Neuronal stem cell (in vitro differentiated cells): ENCODE measurements at places on chromosomes 16 and 17.

DNA sequence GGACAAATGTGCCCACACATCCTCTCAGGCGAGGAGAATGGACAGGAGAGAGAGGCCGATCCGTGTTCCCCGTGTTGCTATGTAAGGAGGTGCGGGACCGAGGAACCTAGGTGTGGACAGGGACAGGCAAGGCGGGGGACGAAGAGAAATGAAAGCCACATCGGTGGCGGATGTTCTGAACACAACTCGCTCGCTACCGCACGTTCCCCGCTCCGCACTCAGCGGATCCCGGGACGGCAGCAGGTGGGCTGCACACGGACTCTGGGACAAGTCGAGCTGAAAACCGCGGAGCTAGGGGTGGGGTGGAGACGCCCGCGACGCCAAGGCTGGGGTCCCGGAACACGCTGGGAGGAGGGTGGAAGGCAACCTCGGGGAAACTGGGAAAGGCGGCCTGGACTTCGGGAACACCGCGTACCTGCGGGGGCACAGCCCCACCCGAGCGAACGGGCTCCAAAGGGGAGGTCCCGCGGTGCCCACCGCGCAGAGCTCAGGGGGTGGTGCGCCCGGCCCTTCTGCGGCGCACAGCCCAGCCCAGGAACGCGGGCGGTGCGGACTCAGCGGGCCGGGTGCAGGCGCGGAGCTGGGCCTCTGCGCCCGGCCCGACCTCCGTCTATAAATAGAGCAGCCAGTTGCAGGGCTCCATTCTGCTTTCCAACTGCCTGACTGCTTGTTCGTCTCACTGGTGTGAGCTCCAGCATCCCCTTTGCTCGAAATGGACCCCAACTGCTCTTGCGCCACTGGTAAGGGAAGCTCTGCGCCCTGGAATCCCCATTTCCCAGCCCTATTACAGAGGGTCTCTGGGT is at the start of gene MT1E:
MT1E (plus strand) TSS at position 642 of the 803 bp plus-strand sequence; CDS start at position 713, 71 bp downstream.
- DNase-seq: no peak
- H3K36me3 ChIP-seq: no peaks in the 10 kb centered on the region
- peaks cover 6% of the 10 kb centered on the region for H3K4me1 ChIP-seq
- H3K4me3 ChIP-seq: peak within 1 kb of the TSS; percentile 20

GRCh38 chr17:76599694-76600460 is 14.2 kb upstream of the ST6GALNAC2 start:
- no peaks in the 10 kb centered on the region for H3K27me3 ChIP-seq
- no peaks in the 10 kb centered on the region for H3K4me1 ChIP-seq

DNA sequence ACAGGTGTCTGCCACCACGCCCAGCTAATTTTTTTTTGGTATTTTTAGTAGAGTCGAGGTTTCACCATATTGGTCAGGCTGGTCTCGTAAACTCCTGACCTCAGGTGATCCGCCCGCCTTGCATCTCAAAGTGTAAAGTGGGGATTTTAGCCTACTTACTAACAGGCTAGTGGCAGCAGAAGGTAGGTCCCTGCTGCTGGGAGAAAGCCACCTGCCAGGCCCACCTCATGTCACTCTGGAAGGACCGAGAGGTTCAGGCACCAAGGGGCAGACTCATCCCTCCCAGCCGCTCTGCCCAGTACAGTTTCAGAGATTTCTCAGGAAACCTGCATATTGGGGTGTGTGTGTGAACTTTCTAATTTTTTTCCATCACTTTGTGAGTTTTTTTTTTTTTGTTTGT is 2.1 kb upstream of the RCVRN start:
- no peak overlapping the region for H3K4me3 ChIP-seq
- no peak for DNase-seq
- no peak overlapping the region for H3K27ac ChIP-seq
- no peaks in the 10 kb centered on the region for H3K27me3 ChIP-seq

- H3K36me3 ChIP-seq: no peaks in the 10 kb centered on the region
- H3K4me3 ChIP-seq: no peak overlapping the region
- DNase-seq: no peak
Observed at GRCh38 chr16:61366006-61366405, 670.2 kb downstream of the CDH8 start.

DNA sequence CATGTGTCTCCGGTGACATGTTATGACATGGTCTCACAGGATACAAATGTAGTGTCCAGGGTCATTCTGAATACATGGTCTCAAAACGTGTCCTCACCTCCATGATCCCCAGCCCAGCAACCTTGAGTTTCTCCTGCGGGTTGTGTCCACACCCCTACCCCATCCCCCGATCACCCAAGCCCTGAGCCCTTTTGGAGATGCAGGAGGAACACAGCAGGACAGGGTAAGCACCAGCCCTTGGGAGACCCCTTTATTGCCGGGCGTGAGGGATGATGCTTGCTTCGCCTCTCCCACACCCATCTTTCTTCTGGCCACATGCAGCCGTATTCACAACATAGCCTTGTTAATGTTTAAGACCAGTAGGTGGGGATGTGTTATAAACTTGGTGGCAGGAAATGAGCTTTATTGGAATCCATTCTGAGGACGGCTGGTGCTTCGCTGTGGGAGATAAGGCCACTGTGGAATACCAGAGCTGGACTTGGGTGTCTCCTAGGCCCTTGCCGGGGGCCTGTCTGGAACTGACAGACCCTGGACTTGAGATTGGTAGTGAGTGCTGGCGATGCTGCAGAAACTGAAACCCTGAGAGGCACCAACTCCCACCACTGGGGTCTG is 5.5 kb downstream of the TMEM132E start:
- H3K27me3 ChIP-seq: peaks cover 73% of the 10 kb centered on the region
- H3K36me3 ChIP-seq: no peaks in the 10 kb centered on the region
- H3K4me1 ChIP-seq: peaks cover 12% of the 10 kb centered on the region
- H3K27ac ChIP-seq: no peak overlapping the region

GRCh38 chr17:82402865-82403264 is 15.3 kb upstream of the HEXD start:
- H3K4me3 ChIP-seq: no peak overlapping the region
- DNase-seq: no peak
- peaks cover 55% of the 10 kb centered on the region for H3K36me3 ChIP-seq
- H3K27me3 ChIP-seq: no peaks in the 10 kb centered on the region

DNA sequence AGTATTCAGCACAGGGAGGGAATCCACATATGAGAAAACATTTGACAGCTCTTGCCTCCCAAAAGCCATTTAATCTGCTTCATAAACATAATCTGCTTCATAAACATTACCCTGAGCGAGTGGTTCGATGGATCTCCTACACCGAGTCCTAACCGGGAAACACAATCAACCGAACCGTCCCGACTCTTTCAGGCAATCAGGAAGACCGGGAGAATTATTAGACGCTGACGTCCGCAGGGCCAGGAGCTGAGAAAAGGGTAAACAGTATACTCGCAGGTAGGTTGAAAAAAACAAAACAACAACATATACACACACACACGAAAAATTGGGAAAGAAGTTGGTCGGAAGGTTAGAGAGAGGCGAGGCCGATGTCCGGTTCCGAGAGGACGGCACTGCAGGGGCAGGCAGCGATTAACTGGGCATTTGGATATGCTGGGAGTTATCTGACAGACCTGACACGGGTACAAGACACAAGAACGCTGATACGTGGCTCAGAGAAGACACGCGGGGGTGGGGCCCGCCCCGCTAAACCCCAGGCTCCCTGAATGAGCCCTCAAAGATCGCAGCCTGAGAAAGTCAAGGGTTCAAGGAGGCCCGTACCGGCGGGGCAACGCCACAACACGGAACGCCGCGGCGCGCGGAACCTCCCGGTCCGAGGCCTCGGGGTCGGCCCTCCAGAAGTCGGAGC is 585 bp downstream of the AP1G1 start:
- H3K4me1 ChIP-seq: no peaks in the 10 kb centered on the region
- H3K4me3 ChIP-seq: peak overlapping the region; percentile 58
- no peaks in the 10 kb centered on the region for H3K27me3 ChIP-seq

- no peaks in the 10 kb centered on the region for H3K36me3 ChIP-seq
- H3K27me3 ChIP-seq: no peaks in the 10 kb centered on the region
Observed at GRCh38 chr16:84547546-84548061, 43.1 kb upstream of the MEAK7 start.

DNA sequence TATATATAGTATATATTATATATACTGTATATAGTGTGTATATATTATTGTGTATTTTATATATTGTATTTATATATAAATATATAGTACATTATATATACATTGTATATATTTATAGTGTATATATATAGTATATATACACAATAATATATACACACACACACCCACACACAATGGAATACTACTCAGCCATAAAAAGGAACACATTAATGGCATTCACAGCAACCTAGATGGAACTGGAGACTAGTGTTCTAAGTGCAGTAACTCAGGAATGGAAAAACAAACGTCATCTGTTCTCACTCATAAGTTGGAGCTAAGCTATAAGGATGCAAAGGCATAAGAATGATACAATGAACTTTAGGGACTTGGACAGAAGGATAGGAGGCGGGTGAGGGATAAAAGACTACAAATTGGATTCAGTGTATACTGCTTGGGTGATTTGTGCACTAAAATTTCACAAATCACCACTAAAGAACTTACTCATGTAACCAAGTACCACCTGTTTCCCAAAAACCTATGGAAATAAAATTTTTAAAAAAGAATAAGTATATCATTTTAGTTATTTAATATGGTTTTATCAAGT is 201.9 kb upstream of the CDH11 start:
- no peaks in the 10 kb centered on the region for H3K27me3 ChIP-seq
- H3K4me3 ChIP-seq: no peak overlapping the region
- no peak for DNase-seq
- H3K4me1 ChIP-seq: peaks cover 2% of the 10 kb centered on the region

GRCh38 chr16:88287219-88287618 is 95.5 kb upstream of the ZNF469 start:
- no peak overlapping the region for H3K4me3 ChIP-seq
- no peaks in the 10 kb centered on the region for H3K4me1 ChIP-seq
- no peak overlapping the region for H3K27ac ChIP-seq
- H3K27me3 ChIP-seq: no peaks in the 10 kb centered on the region
- DNase-seq: no peak

DNA sequence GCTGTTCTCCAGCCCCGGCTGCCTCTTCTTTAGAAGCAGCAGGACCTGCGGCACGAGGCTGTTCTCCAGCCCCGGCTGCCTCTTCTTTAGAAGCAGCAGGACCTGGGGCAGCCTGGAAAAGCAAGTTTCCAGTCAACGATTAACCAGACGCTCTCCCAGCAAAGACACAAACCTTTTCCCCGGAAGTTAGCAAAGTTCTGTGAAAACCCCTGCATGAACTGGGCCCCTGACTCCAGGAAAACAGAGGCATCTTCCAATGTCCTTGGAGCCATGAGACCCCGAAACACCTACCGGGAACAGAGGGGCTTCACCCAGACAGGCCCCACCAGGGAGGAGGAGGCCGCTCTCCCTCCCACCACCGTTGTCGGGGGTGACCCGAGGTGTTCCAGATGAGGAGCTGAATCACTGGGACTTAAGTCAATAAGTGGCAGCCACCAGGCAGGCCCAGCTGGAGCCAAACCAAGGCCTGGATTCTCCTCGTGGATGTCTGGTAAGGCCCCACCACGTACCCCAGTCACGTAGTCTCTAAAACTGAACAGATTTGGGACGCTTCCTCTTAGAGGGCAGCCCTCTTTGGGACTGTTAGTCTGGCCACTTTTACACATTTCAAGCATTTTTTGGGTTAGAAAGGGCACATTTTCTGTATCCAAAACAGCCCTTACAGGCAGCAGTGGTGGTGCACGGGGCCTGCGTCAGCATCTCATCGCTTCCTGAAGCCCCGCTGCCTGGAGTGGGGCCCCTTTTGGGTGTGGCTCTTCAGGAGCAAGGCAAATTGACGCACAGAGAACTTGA is at the start of gene RPH3AL:
RPH3AL (minus strand) TSS at position 387 of the 792 bp plus-strand sequence. CDS start 25,264 bp downstream, outside the sequence.
- peaks cover 22% of the 10 kb centered on the region for H3K4me1 ChIP-seq
- H3K27ac ChIP-seq: peak within 1 kb of the TSS; percentile 5
- peak; percentile 48 for DNase-seq
- no peaks in the 10 kb centered on the region for H3K27me3 ChIP-seq
- H3K36me3 ChIP-seq: no peaks in the 10 kb centered on the region

DNA sequence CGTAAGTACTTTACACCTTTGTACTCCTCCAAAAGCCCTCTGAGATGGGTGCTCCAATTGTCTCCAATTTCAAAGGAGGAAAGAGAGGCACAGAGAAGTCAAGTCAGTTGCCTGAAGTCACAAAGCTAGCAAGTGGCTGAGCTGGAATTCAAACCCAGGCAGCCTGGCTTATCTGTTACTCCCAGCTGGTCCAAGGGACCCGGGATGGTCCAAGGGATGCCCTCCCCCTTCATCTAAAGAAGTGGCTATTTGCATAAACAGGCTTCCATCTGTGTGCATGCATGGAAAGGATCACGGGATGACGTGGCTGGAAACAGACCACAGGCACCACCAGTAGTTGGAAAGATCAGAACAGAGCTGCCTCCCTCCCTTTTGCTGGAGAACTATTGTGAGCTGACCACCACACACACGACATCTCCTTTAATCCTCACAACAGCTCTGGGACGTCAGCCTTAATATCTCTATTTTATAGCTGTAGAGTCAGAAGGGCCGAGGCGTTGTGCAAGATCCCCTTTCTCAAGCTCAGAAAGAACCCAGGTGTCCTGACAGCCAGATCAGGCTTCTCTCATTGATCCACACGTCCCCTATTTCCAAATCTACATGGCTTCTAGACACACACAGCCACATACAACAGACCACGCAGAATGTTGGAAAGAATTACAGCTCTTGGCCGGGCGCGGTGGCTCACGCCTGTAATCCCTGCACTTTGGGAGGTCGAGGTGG is 10.9 kb upstream of the COL1A1 start:
- H3K4me3 ChIP-seq: no peak overlapping the region
- no peaks in the 10 kb centered on the region for H3K36me3 ChIP-seq
- DNase-seq: no peak
- H3K27ac ChIP-seq: no peak overlapping the region
- peaks cover 36% of the 10 kb centered on the region for H3K4me1 ChIP-seq

- H3K4me1 ChIP-seq: peaks cover 5% of the 10 kb centered on the region
- no peak overlapping the region for H3K27ac ChIP-seq
- no peaks in the 10 kb centered on the region for H3K27me3 ChIP-seq
- no peak overlapping the region for H3K4me3 ChIP-seq
Observed at GRCh38 chr16:24163935-24164334, 92.2 kb upstream of the CACNG3 start.

- peaks cover 10% of the 10 kb centered on the region for H3K36me3 ChIP-seq
- no peaks in the 10 kb centered on the region for H3K27me3 ChIP-seq
- no peak overlapping the region for H3K27ac ChIP-seq
- no peak for DNase-seq
- peaks cover 2% of the 10 kb centered on the region for H3K4me1 ChIP-seq
Observed at GRCh38 chr17:56866496-56866895, 32.5 kb downstream of the DGKE start.

DNA sequence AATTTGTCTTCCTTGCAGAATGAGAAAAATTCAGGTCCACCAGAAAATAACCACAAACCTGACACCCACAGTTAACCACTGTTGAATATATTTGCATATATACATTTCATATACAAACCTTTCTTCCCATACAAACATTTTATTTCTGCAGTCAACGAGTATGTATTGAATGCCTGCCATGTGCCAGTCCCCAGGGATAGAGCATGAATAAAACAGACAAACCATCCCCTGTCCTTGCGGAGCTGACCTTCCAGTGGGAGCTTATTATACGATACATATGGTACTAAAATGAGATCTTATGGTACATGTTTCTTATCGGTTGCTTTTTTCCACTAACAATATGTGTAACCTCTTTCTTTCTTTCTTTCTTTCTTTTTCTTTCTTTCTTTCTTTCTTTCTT is 116.7 kb downstream of the PITPNC1 start:
- H3K4me3 ChIP-seq: no peak overlapping the region
- no peaks in the 10 kb centered on the region for H3K36me3 ChIP-seq
- no peak overlapping the region for H3K27ac ChIP-seq
- DNase-seq: no peak
- no peaks in the 10 kb centered on the region for H3K27me3 ChIP-seq

- no peak for DNase-seq
- H3K27me3 ChIP-seq: no peaks in the 10 kb centered on the region
- no peak overlapping the region for H3K27ac ChIP-seq
- no peaks in the 10 kb centered on the region for H3K36me3 ChIP-seq
- no peaks in the 10 kb centered on the region for H3K4me1 ChIP-seq
Observed at GRCh38 chr17:45667591-45668171, 116.4 kb upstream of the CRHR1 start.
